Dermis blood vessel endothelial cell (primary cell): ENCODE measurements at places on chromosomes 3 and 15.

DNA sequence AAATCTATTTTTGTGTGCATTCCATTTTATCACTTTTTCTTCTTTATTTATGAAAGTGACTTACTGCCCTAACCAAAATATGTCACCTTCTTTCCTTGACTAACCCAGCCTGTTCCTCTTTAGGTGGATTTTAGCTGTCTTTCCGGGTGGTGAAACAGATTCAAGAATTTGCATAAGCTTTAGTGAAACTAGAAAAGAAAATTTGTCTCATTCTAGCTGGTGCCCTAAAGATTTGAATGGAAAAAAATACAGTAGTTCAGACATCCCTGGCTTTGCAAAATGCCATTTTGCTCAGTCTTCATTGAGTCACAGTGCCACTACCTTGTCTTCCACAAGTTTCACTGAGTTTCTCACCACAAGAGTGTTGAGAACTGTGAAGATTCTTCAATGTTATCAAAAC lies 28.2 kb upstream of the CCDC50 start:
- no peak for DNase-seq

GRCh38 chr15:46709460-46710083 lies 1007.7 kb upstream of the SEMA6D start:
- DNase-seq = no peak

- DNase-seq = no peak
These were observed 28.5 kb upstream of the POLG start for GRCh38 chr15:89363133-89363532.

- DNase-seq = no peak
These were observed 85.2 kb upstream of the TGFBR2 start for GRCh38 chr3:30521156-30521715.

GRCh38 chr3:40605960-40606359 lies 81.2 kb downstream of the ZNF621 start:
- DNase-seq = no peak

GRCh38 chr15:75032395-75032794 lies 9.0 kb downstream of the PPCDC start:
- no peak for DNase-seq

DNA sequence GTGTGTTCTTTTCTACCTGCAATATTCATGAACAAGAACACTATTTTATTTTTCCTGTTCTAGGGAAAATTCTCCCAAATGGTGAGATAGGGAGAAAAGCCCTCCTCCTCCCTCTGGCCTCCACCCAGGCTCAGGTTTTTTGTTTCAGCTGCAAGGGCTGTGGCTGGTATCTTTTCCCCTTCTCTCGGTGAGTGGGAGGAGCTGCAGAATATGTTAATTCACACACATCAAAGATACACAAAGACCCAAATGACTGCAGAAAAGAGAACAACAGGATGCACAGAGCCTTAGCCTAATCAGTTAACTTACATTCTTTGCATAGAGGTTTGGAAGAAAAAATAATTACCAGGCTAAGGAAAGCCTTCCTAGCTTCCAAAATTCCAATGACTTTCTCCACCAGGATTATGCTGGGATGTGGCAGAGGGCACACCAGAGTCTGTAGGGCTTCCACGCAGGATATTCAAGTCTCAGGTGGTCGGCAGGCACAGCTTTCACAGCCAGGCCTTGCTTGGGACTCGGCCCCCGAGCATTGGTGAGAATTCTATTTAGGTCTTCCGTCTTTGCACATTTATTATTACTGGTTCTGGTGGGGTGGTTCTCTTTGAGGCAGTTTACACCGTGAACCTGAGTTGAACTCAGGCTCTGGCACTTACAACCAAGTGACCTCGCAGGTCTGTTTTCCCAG lies 64.9 kb downstream of the ABHD5 start:
- no peak for DNase-seq

DNA sequence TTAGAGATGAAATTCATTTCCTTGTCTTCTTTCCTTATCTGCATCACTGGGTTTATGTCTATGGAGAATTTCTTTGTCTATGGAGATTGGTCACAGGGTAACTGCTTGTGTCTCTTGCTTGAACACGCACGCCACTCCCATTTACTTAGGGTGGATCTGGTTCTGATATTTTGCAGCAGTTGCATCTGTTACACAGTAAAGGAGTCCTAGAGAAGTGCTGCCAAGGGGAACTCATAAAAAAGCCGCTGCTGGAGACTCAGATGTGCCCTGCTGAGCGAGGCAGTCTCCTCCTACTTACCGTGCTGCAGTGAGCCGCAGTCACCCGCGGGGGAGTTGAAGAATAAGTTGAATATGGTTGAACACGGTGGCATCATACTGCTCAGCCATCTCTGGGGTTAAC lies 105.2 kb upstream of the KLHL25 start:
- no peak for DNase-seq

GRCh38 chr3:11950576-11950975 lies 53.6 kb upstream of the SYN2 start:
- DNase-seq = no peak

- DNase-seq = no peak
These were observed 140.9 kb upstream of the IQSEC1 start for GRCh38 chr3:13213911-13214846.

DNA sequence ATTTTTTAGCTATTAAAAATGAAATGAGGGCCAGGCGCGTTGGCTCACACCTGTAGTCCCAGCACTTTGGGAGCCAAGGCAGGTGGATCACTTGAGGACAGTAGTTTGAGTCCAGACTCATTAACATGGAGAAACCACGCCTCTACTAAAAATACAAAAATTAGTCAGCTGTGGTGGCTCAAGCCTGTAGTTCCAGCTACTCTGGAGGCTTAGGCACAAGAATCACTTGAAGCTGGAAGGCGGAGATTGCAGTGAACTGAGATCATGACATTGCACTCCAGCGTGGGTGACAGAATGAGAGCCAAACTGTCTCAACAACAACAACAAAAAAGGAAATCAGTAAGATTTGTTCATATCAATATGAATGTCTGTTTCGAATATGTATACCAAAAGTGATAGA lies 517.1 kb downstream of the ROBO1 start:
- DNase-seq = no peak

DNA sequence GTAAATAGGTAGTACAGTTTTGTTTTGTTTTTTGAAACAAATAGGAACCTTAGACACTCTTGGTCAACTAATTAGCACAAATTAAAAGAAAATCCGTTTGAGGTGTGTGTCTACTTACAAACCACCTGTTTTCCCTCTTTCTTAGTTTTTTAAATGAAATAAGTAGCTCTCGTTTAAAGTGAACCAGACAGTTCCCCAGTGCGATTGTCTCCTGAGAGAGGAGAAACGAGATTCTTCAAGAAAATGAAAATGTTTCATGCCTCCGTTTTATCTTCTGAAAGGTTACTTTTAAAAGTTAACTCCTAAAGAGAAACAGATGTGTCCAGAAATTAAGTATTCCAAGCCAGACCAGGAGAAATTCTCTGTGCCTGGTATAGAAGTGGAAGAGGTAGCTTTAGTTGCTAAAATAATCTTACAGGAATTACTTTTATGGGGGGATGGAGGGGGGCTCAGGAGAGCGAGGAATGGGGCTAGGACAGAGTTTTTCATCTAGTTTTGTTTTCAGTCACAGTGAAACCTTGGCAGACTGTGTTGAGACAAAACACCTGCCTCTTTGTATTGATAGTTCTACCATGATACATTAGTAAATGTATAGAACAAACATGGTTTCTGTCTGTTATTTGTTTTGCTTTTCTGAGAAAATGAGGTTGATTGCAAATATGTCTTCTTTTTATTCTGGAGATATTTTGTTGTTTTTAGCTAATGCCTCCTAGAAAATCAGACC lies 155.1 kb upstream of the CNTN4 start:
- DNase-seq = no peak

GRCh38 chr15:53331328-53332190 lies 427.9 kb downstream of the WDR72 start:
- DNase-seq = no peak

DNA sequence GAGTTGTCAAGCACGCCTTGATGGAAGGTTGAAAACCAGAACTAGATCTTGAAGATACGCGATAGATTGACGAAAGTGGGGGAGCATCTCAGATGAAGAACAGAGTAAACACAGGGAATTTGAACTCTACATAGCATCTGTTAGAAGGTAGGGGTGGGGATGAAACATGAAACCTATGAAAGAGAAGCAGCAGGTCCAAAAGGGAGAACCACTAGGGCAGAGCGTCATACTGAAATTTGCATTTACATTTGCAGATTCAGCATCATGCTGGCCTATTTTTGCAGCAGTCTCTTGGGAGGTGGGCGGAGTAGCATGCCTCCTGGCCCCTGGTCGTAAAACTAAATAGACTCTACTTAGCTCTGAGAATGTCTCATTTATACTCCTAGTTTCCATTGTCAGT lies 46.1 kb upstream of the RASGRP1 start:
- no peak for DNase-seq

GRCh38 chr3:170589113-170589512 lies 3.2 kb upstream of the SLC7A14 start:
- no peak for DNase-seq

DNA sequence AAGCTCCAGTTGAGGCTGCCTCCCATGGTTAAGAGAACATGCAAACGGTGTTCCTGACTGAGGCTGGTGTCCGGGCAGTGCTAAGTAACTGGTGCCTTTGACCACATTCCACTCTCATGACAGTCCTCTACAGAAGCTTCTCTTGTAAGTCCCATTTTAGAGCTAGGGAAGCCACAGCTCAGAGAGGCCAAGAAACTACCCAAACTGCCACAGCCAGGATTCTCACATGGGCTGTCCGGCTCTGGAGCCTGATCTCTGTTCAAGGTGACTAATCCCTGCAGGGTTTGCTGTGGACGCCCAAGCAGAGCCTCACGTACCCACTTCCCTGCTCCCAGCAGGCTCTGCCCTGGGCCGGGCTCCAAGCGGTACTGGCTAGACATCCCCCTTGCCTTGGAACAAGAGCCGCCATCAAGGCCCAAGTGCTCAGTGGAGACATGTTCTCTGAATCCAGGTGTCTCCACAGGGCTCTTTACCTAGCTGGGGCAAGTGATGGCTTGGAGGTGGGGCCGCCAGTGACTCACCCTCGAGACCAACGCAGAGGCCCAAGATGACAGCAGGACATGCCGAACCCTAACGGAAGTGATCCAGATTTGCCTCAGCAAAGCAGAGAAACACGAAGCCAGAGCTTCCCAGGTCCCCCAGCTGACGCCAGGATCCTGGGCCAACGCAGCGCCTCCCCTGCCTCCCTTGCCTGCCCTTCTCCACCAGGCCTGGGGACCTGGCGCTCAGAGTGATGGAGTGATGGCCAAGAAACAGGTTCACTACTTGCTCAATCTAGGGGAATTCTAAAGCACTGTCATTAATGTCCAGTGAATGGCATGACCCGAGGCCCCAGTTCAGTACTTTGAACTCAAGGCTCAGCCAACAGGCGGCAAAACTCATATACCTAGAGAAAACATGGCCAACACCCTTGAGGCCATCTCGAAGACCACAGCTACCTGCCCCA lies 24.4 kb downstream of the KLHL25 start:
- no peak for DNase-seq

- no peak for DNase-seq
These were observed 337.3 kb downstream of the FOXP1 start for GRCh38 chr3:71245971-71246880.

DNA sequence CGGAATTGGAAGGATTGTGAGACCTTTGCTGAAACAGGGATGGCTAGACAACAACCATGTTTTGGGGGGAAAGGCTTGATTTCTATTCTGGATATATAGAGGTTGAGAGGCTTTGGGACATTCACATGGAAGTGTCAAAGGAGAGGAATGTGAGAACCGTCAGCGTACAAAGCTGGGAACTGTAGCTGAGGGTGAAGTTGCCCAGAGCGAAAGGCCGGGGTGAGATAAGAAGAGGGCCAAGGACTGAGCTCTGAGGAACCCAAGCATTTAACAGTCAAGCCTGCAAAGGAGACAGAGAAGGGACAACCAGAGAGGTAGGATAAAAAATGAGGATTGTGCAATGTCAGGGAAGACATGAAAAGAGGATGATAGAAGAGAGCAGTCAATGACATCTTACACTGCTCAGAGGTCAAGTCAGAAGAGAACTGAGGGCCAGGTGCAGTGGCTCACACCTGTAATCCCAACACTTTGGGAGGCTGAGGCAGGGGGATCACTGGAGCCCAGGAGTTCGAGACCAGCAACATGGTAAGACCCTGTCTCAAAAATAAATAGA lies 41.5 kb upstream of the RAF1 start:
- no peak for DNase-seq

DNA sequence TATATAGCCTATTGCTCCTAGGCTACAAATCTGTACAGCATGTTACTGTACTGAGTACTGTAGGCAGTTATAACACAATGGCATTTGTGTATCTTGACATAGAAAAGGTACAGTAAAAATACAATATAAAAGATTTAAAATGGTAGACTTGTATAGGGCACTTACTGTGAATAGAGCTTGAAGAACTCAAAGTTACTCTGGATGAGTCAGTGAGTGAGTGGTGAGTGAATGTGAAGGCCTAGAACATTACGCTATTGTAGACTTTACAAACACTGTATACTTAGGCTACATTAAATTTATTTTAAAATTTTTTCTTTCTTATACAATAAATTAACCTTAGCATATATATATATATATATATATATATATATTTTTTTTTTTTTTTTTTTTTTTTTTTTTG lies 140.0 kb upstream of the UBE2E1 start:
- no peak for DNase-seq

GRCh38 chr3:197456261-197457091 lies 99.3 kb downstream of the BDH1 start:
- peak; percentile 80 for DNase-seq

DNA sequence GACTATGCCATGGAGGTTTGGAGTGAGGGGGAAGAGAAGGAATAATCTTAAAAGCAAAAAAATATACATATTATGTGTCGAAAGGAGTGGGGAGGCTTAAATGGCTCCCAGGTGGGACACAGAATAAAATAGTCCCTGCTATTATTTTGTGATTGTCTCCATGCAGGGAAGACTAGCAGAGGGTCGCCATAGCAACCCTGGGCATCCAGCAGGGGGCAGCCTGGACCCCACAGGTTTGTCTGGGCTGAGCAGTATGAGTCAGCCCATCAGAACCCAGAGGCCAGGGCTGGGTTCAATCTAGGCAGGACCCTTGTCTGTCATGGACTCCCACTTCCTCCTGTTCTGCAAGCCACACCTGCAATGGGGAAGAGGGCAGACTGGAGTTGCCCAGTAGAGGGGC lies 17.6 kb upstream of the LINGO1 start:
- DNase-seq = peak; percentile 44
